ENCODE measurements at places on chromosomes 1 and 21.

- DNase-seq: peak; percentile 40
These were observed 24.1 kb downstream of the BCL9 start for GRCh38 chr1:147565189-147565980.

GRCh38 chr1:208467151-208467780, 223.1 kb upstream of the PLXNA2 start:
- no peak for DNase-seq

DNA sequence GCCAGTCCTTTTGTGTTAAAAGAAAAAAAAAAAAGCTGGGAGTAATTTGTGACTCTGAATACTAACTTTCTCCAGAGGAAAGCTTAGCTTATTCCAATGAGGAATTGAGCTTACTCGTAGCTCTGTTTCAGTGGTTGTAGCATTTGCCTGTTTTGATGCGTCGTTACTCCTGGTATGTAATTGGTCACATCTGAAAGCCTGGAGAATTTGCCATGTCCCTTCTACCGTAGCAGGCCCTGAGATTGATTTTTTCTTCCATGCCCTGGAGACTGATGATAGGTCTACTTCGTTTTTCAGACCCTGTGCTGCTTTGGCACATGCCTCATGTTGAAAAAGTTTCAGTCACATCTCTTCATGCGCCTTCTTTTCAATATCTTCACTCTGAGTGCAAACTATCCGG, 1103.0 kb downstream of the PLA2G4A start:
- DNase-seq: no peak

DNA sequence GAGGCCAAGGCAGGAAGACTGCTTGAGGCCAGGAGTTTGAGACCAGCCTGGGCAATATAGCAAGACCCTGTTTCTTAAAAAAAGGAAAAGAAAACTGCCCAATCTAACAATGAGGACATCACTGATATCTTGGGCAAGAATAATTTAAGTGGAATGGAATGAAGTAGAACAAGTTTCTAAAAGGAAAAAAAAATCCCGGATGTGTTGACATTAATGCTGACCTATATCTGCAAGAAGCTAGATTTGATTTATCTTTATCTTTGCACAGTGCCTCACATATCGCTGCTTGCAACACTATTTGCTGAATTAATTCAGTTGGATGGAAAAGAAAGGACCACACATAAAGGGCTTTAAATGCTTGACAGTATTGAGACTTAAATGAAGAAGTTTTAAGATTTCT, 27.8 kb downstream of the DIPK1A start:
- DNase-seq: peak; percentile 51

DNA sequence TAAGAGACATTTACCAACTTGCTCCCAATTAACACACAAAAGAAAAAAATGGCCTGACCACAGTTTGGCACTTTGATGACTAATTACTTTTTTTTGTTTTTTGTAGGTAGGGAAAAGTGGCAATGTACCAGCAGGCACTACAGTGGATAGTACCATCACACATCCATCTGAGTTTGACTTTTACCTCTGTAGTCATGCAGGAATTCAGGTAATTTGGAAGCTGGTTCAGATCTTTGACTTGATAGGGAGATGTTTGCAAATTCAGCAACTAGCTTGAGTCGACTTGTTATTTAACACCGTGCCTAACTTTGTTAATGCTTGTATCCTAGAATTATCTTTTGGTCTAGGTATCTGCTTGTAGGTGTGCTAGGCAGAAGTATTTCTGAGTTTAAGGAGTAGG, 33.0 kb upstream of the AGO1 start:
- no peak for DNase-seq

- DNase-seq: no peak
These were observed 92.6 kb upstream of the VAV3 start for GRCh38 chr1:108057541-108057940.

GRCh38 chr1:206705191-206705590, 20.5 kb downstream of the MAPKAPK2 start:
- DNase-seq: peak; percentile 96

- no peak for DNase-seq
These were observed 539.2 kb upstream of the OLFM3 start for GRCh38 chr1:102535829-102536505.

- no peak for DNase-seq
These were observed 23.0 kb upstream of the SYT2 start for GRCh38 chr1:202733251-202733650.

- peak; percentile 82 for DNase-seq
These were observed 72.5 kb downstream of the ARHGEF10L start for GRCh38 chr1:17611991-17612390.

DNA sequence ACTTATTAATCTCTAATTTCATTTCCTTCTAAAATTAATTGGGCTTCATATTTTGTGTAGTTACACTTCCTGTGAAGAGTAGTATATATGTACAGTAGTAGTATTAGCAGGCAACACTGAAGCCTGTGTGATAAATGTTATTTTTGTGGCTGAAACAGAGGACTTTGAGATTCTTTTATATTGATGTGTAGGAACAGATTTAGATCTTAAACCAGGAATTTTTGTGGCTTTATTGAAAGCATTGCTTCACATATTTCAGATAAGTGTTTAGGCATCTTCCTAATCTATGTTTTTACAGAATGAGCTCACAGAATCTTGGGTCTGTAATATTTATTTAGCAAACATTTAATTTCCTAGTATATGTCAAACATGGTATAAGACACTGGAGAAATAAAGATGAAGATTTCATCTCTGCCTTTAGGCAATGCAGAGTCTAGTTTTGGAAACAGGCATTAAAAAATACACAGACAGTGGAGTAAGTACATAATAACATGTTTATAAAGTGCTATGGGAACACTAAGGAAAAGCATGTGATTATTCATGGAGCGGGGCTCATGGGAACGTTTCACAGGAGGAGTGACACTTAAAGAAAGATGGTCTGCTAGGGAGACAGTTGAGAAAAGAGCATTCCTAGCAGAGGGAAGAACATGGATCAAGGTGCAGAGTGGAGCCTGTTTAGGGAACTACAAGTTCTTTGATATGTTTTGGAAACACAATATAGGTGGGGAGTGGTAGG, 52.7 kb downstream of the MIGA1 start:
- DNase-seq: peak; percentile 80

GRCh38 chr1:205543351-205544301, 39.2 kb downstream of the CDK18 start:
- peak; percentile 95 for DNase-seq

GRCh38 chr1:212782422-212783154, 9.0 kb downstream of the NSL1 start:
- DNase-seq: peak; percentile 65

DNA sequence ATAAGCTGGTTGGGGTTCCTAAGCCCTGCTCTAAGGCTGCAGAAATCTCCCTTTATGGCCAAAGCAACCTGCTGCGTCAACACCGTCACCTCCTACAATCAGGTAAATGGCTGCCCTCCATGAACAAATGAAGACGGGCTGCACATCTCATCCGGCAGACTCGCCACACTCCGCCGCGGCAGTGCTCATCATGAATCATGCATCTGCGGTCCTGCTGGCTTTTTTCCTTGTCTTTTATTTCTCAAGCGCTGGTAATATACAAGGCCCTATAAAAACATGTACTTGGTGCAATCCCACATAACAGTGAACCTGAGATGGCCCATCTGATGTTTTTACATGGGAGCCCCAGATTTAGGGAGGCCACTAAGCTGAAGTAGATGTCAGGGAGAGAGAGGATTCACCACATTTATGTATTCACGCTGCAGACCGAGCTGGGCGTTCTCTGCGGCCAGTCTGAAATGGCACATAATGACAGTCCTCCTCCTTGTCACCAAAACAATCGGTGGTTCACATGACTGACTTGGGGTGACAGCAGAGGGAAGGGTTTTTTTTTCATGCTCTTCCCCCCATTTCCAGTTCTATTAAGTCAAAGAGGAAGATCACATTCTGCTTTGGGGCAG, 91.6 kb downstream of the KAZN start:
- DNase-seq: no peak

DNA sequence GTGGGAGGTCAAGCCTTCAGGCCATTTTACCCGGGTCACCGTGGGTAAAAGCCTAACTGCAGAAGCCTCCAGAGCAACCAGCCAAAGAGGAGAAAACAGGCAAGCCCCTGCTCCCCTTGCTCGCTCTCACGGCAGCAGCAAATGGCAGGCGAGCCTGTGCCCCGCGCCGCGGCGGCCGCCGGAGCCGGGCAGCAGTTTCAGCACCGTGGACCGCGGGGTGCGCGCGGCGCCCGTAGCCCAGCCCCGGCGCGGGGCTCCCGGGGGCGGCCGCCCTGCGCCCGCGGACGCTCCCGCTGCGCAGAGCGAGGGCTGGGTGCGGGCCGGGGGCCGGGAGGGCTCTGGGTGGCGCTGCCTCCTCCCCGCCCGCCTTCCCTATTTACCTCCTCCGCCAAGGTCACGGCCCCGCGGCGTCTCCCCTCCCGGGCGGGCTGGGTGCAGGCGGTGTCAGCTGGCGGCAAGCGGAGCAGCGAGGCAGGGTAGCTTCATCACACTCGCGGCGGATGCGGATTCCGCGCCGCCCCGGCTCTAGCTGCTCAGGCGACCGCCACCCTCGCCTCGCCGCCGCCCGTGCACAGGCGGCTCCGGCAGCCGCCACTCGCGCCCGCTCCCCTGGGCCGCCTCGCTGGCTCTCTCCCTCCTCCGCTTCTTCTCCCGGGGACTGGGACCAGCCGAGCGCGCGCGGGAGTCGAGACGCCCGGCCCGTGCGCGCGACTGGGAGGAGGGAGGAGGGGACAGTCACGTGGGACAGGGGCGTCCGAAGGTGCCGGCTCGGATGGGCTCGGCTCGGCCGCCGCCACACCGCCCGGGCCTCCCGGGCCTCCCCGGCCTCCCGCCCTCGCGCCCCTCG, at the start of gene RGS7:
Gene RGS7 (minus strand): TSS at position 687 of the 847 bp plus-strand sequence.
- DNase-seq: peak; percentile 62

All from GM23248 (cell line).